ENCODE measurements at places on chromosomes 4 and X.

DNA sequence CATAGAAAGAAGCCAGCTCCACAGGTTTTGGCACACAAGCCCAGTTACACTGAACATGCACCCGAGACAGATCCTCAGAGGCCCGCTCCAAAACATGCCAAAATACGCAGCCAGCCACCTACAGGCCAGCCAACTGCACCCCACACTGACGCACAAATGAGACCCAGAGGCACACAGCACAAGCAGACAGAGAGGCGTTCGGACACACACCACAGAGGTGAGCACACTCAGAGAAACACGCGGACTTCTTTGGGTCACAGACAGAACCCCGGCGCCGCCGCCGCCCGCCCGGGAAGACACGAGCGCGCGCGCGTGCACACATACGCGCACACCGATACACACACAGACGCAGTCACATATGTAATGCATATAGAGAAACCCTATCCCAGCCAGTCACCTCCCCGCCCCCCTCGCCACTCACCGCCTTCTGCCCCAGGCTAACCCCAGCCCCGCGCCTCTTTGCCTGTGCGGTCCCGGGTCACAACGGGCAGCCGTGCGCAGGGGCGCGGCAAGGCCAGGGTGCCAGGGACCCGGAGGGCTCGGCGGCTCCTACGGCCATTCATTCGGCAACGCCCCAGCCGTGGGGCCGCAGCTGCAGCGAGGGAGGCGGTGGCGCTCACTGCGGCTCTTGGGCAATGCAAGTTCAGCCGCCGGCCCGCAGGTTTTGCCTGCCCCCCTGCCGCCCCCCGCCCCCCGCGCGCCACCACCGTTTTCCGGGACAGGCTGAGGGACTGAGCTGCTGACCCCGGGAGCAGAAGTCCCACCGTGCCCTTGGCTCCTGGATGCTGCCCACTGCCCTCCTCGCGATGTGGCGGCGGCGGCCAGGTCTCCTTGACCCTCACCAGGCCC, 553 bp downstream of the SEPTIN6 start:
- peak; percentile 49 for DNase-seq

DNA sequence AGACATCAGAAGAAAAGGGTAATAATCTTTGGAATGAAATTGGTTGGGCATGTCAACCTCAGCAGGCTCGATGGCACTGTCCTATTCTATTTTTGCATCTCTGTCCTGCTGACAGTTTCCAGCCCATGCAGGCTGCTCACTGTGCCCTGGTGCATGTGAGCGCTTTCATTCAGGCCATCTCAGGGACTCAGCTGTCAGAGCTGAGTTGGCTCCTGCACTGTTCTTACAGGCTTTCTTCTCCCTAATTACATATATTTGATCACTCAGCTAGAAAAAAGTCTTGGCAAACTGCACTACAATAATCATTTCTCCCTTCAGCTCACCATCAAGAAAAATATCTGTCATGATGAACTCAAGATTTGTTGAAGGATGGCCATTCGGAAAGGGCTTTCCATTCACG, 84.7 kb downstream of the RASL11B start:
- no peak for DNase-seq

DNA sequence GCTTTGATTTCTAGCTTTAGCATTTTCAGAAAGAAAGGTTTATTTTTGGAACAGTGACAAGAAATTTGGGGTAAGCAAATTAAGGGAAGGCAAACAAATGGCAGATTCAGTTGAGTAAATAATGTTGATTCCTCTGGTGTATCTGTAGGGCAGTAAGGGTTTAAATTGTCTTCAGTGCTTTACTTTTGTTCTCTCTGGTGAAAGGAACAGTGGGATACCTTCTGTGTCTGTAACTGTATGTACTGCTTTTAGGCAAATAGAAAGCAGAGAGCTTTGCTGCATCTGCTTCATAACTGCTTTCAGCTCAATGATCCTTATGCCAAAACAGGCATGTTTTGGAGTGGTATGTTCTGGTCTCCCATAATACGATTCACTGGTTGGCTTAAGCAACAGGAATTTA, 932.1 kb upstream of the SLIT2 start:
- DNase-seq, result no peak

DNA sequence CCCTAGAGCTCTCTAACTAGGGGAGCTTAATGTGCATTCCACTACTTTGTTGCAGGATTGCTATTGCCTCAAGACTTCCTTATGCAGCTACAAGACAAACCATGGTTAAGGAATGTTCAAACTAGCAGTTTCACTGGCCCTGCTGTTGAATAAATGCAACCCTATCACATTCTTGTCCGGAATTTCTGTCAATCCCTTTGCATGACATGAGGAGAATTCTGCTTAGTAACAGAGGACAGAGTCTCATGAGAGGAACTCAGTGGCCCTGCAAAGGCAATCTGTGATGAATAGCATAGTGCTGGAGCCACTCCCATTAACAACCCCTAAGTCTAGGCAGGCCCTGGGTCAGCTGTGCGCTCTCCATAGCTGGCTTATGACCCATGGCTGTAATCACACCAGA, 30.7 kb upstream of the SGMS2 start:
- no peak for DNase-seq

DNA sequence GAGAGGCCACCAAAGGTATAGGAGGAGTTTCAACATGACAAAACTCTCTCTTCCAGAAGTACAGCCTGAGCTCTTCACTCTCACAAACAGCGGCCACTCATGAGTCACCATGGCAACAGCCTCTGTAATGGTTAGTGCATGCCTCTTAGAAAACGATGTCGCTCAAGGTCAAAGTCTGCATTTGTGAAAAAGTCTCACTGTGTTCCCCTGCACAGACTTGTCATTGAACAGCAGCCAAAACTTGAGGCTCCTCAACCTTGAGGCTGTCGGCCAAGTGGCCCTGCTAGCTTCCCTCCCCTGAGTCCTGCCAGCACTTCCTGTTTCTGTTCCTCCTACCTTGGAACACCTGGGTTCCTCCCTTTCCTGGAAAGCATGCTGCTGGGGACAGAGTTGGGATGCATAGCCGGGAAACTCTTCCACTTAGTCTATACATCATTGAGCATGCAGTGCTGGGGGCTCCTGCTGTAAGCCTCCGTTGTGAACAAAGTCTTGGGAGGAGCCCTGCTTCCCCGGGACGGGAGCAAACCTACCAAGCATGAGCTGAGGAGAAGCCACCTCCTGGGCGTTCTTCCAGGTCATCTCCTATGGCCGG, 66.6 kb downstream of the ING2 start:
- no peak for DNase-seq

DNA sequence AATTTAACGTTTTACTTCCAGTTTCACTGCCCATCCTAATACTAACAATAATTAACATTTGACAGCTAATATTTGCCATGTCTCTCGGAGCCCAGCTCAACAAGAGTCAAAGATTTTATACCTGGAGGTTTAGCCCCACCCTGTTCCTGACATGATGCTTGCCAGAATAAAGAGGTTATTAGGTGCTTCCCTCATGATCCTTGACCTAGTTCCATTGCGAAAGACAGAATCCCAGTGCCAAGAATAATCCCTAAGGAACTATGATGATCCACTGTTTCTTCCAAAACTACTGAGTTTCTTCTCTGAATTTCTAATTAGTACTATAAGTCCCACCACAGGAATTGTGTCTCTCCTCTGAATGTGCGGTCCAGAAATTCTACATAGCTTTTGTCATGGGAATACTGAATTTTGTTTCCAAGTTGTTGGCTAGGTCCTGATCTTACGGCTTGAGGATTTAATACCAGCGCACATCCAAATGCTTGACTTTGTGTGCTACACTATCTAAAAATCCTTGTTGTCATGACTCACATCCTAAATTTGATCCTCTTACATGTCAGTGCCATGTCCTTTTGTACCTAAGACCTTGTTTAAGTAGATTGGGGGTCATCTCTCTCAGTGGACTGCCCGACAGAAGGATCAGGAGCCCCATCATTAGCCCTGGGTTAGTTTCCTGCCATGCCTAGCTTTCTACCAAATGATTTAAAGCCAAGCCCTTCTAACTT, 23.1 kb downstream of the ANTXR2 start:
- DNase-seq, result no peak

- DNase-seq, result no peak
Measured at GRCh38 chr4:29853833-29854232, 866.3 kb upstream of the PCDH7 start.

DNA sequence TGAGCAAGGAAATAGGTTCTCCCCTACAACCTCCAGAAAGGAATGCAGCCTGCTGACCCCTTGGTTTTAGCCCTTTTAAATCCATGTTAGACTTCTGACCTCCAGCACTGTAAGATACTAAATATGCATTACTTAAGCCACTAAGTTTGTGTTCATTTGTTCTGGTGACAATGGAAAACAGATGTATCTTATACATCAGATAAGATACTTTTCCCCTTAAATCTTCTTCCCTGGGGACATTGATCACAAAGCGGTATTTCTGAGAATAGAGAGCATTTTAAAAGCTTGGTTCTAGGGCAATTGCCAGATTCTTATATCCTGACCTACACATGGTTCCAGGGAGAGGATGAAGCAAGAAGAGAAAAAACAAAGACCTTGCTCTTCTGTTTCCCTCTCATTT, 6.5 kb upstream of the TMEM184C start:
- DNase-seq, result no peak

- DNase-seq, result no peak
Measured at GRCh38 chrX:16999275-16999674, 52.8 kb downstream of the REPS2 start.

- no peak for DNase-seq
Measured at GRCh38 chrX:72269671-72270251, 7.3 kb downstream of the RPS4X start.

DNA sequence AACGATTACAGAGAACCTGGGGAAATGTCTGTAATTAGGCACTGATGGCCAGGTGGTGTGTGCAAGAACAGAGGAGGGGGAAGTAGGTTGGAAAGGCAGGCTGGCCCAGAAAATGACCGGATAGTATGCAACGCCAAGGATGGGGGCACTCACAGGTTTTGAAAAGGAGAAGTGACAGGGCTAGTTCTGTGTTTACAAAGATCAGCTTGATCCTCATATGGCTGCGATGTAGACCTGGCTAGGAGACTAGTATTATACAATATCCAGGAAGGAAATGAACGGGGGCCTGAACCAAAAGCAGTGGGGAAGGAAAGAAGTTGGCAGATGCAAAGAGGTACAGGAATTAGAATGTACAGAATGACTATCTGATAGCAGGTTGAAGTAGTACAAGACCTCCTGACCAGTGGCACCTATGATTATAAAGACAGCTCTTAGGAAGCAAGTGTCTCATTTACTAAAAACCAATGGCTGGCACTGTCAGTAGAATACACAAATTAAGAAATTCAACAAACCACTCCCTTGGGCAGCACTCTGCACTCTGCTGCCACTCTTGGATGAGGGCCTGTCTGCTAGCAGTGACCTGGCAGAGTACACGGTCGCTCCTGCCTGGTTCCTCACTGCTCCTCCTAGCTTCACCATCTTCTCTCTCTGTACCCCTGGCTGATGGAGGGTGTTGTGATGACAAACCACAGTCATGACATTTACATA, 14.1 kb downstream of the MFAP3L start:
- DNase-seq, result no peak

- no peak for DNase-seq
Measured at GRCh38 chr4:113049421-113050370, at the start of gene ANK2. Gene ANK2, plus strand, starts transcription at chr4:113049653. Its CDS starts 76 bp downstream, at chr4:113049729.

DNA sequence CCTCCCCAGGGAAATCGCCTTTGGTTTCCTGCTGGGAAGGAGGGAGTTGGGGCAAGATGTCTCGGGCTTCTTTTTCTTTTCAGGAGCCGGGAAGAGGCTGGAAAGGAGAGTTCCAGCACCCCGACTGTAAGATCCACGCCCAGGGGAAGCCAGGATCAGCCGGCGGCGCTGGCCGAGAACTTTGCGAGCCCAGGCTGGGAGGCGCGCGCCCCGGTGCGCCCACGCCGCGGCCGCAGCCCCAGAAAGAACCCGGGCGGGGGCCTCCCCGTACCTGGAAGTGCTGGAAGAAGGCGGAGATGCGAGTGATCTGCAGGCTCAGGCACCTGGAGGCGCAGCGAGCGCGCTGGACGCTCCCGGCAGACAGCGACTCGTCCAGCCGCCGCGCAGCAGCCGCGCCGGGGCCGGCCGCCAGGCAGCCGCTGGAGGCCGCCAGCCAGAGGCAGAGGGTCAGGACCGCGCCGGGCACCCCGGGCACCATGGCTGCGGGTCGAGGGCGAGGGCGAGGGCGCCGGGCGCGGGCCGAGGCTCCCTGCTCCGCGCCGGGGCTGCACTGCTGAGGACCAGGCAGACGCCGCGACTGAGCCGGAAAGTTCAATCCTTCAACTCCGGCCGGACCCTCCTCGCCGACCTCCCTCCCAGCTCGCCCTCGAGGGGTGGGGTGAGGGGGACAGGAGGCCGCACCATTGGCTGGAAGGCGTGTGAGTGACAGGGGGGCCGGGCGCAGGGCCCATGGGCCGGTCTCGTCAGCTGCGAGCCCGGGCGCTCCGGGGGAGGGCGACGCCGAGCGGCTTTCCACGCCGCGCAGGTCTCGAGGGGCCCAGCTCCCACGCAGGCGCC, at the start of gene ANOS1:
TSS of gene ANOS1 (minus strand) at position 579 of the 837 bp plus-strand sequence. CDS start at position 478, 101 bp downstream.
- DNase-seq, result no peak

GRCh38 chr4:73922766-73923630, 53.8 kb downstream of the CXCL1 start:
- DNase-seq, result no peak

DNA sequence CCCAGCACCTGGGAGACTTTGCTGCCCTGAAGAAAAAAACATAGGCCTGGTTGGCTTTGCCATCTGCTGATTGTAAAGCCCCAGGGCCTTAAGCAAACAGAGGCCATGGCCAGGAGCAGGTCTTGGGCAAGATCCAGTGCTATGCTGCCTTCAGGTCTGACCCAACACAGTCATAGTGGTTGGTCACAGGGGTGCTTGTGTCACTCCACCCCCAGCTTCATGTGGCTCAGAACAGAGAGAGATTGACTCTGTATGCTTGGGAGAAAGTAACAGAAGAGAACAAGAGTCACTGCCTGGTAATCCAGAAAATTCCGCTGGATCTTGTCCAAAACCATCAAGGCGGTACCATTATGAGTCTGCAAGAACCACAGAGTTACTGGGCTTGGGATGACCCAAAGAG, 24.4 kb upstream of the SMARCA5 start:
- no peak for DNase-seq

GRCh38 chr4:173214231-173214630, 45.6 kb downstream of the GALNT7 start:
- no peak for DNase-seq

DNA sequence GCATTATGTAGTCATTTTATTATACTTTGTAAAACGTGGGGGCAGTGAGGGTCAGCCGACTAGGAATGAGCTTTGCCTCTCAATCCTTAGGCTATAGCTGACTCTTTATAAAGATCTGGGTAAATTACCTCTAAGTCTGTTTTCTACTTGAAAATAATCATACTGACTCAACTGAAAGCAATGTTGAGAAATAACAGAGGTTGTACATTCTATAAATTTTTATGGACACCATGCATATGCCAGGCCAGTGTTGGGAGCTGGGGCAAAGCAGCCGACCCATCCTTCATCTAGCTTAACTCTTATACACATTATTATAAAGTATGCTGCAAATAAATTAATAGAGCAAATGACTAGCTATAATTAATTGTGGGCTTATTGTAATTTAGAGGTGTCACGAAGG, 2.2 kb upstream of the DCUN1D4 start:
- DNase-seq, result no peak

DNA sequence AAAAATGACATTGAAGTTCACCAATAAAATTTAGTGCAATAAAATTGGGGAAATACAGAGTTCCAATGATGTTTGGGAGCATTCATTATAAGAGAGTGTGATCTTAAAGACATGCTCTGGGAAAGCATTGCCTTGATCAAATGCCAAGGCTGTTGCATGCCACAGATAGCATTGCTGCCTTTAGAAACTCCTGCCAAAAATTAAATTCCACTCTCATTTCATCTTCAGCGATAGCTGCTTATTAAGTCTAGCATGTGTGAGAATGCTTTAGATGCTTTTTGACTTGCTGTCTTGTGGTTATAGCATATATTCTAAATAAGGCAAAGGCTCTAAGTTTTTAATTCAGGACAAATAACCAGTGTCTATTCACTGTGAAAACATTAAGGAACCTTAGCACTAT, 49.3 kb downstream of the NPNT start:
- DNase-seq, result no peak
